Stimulated activated CD4-positive, alpha-beta T cell treated with anti-CD3 and anti-CD28 coated beads, Interleukin-2, amount 100 ng/mL, for 48 hours (primary cell): ENCODE measurements at places on chromosomes 16 and 17.

DNA sequence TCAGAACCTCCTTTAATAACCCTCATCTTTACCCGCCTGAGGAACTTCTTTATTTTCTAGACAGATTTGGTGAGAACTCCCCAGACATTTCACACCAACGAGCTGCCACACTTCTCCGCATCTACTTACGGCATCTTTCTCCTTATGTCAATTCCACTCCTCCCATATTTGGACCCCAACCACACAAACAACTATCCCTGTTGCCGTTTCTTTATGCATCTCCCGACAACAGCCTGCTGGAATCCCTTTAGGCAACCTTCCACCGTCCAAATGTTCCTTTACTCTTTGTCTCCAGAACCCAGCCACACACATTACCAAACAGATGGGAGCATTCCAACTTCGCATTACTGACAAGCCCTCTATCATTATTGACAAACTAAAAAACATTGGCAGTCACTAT lies 8.8 kb upstream of the ENDOV start:
- no peak for DNase-seq

DNA sequence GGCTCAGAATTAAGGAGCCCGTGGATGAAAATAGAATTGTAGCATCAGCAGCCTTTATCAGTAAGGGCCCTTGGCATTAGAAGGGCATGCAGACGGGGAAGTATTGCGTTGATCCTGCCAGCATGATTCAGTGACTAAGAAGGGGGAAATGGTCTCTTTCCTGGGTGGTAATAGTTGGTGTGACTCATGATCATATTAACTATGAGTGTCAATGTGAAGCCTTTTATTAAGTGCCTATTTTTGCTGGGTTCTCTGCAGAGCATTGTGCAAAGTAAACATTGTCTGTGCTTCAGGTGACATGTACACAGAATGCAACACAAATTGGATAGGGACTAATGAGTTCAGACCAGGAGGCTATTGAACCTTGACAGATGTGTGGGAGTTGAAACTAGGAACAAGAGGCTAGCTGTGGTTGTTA lies 24.5 kb downstream of the RCVRN start:
- DNase-seq = no peak

- DNase-seq = no peak
Observed at GRCh38 chr17:79677646-79678045, 53.1 kb upstream of the ENPP7 start.

DNA sequence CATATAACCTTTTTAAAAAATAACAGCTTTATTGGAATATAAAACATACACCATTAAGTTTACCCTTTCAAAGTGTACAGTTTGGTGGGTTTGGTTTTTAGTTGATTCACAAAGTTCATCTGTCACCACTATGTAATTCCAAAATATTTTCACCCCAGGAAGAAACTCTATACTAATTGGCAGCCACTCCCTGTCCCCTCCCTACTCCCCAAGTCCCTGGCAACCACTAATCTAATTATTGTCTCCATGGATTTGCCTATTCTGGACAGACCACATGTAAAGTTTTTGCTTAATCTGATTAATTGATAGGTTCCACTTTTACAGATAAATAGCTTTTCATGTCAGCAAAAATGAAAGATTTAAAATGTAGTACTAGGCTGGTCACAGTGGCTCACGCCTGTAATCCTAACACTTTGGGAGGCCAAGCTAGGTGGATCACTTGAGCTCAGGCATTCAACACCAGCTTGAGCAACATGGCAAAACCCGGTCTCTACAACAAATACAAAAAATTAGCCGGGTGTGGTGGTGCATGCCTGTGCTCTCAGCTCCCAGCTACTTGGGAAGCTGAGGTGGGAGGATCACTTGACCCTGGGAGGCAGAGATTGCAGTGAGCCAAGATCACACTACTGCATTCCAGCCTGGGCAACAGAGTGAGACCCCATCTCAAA lies 25.0 kb upstream of the MAPK3 start:
- DNase-seq = no peak

GRCh38 chr16:58249780-58250478 lies 44.9 kb downstream of the PRSS54 start:
- peak; percentile 74 for DNase-seq

GRCh38 chr17:2175294-2175628 lies 120.4 kb downstream of the HIC1 start:
- no peak for DNase-seq

DNA sequence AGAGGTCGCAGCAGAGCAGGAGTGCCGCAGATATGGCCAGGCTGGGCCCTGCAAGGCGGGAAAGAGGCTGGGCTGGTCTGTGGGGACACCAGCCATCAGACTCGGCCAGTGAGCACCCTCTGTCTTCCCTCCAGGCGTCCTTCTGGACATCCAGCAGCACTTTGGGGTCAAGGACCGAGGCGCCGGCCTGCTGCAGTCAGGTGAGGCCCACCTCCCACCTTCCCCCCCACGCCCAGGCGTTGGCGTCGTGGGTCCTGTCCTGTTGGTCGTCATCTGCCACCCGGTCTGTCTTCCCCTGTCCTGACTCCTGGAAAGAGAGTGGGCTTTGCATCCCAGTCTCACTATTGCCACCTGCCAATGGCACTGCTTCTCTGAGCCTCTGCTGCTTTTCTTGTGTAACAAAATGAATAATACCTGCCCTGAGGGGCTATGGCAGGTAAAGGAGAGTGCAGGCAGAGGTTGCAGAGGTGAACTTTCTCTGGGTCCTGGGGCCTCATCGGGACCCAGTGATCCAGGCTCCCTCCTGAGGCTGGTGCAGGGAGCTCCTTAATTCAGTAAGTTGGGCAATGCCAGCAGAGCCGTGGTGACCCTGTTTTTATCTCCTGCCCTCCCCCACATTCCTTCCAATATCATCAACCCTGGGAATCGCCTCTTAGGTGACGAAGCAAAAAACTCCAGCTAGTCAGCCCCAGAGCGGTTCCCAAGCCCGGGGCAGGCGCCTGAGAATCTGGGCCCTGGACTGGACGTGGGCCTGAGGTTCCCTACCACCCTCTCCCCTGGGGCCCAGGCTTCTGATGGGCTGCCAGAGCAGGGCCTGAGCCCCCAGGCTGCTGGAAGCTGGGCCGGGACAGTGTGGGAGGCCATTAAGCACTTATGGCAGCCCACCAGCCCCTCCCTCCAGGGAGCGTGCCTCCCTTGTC lies 14.7 kb downstream of the SPNS2 start:
- no peak for DNase-seq

DNA sequence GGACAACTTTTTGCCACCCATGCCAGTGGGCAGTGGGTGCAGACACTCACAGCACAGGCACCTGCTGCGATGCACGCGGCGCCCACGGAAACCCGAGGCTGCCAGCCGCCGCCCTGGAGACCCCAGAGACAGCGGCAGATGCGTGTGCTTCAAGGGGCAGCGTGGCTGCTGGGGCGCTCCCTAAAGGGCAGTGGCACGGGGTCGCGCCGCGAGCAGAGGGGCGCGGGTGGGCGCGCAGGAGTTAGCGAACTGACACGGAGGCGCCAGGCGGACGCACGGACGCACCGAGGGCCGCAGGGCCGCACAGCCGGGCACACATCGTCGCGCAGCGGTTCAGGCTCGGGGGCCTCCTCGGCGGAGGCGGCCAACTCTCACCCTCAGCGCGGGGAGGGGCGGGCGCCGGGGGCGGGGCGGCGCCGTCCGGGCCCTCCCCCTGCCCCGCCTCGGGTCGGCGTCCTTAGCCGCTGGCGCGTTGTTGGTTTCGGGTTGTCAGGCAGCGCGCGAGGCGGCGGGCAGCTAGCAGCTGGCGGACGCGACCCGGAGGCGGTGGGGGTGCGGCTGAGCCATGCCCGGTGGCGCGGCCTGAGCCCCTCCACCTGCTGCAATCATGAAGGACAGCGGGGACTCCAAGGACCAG lies at the start of gene KIF19:
KIF19 (plus strand) TSS at position 484 of the 637 bp plus-strand sequence; CDS start at position 608, 124 bp downstream.
- DNase-seq = peak; percentile 52

DNA sequence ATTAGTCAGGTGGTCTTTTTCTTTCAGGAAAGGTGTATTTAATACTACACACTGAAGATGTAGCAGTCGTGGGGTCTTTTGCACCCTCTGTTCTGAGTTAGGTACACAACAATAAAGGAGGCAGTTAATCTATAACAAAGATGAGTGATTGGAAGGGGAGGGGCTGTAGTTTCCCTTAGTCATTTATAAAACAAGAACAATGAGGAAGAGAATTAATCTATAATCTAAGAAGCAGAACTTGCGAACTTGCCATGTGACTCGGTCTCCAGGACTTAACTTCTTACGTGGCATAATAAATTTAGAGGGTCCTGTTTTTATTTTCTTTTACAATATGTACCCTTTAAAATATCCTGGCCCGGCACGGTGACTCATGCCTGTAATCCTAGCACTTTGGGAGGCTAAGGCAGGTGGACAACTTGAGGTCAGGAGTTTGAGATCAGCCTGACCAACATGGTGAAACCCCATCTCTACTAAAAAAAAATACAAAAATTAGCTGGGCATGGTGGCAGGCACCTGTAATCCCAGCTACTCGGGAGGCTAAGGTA lies 8.6 kb upstream of the APPBP2 start:
- no peak for DNase-seq

- DNase-seq = no peak
Observed at GRCh38 chr17:76925441-76925891, 57.3 kb downstream of the MGAT5B start.

DNA sequence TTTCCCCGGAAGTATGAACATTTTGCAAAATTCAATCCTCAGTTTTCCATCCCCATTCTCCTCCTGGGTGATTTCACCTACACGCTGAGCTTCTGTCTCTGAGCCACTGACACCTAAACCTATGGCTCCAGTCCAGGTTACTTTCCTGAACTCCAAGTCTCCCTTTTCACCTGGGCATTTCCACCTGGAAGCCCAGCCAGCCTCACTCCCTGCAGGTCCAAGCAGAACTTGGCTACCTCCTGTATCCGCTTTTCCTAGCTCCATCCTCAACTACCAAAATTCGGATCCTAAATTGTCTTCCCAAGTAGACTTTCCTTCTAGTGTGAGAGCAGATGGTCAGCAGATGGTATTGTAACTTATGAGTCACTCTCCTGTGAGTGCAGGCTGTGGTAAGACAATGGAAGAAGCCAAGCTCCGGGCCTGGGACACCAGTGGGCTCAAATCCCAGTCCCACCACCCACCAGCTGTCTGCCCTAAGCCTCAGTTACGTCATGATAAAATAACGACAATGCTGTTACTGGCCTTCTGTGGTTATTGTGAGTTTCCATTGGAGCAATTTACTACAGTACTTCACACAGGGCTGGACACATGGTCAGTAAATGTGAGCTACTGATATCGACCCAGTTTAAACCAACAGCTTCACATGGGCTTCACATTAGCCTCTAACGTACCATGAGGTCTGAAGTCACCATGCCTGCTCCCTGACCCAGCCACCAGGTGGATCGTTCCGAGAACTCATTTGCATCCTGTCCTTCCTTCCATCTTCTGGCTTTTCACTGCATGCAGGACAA lies 33.3 kb downstream of the PECAM1 start:
- DNase-seq = no peak

- no peak for DNase-seq
Observed at GRCh38 chr17:28705728-28706334, 5.9 kb downstream of the PROCA1 start.

GRCh38 chr17:35002876-35003551 lies 22.7 kb downstream of the LIG3 start:
- DNase-seq = no peak

DNA sequence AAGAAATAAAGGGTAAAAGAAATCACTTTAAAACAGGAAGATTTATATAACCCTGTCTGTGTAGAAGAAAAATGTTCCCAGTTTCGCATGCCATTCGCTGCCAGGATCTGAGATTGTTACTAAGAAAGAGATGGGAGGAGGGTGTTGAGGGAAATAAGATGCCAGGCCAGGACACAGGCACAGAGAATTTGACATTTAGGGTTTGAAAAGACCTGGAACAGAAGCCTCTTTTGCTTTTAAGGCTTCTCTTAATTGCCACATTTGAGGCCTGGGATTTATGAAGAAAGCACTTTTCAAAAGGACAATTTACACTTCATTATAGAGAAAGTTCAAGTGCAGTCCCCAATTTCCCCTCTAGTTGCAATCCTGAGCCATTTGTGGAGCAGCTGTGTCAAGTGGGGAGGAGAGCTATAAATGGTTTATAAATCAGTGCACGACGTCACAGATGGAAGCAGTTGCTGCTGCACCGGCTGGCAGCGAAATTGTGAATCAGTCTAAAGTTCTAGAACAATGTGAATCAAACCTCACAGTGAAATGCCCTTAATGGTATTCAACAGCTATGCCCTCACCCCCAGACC lies 26.5 kb upstream of the C16orf87 start:
- no peak for DNase-seq

DNA sequence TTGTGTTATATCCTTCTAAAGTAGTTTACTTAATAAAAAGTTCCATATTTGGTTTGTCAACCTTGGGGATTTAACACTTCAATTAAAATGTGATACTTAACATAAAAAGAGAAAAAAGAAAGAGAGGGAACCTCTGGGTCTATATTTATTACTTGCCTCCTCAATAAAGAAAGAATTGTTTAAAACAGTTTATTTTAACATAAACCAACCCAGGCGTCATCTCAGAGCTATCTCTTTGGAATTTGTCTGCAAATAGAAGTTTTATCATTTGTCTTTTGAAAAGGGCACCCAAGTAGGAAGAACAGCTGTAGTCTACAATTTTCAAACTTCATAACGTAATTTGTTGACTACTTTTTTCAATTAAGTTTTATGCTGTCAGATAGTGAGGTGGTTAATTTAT lies 364.1 kb downstream of the KCNJ2 start:
- no peak for DNase-seq

GRCh38 chr17:70588003-70588402 lies 418.7 kb downstream of the KCNJ2 start:
- no peak for DNase-seq

GRCh38 chr16:85730186-85730465 lies 20.8 kb downstream of the C16orf74 start:
- no peak for DNase-seq

- DNase-seq = no peak
Observed at GRCh38 chr17:74769856-74770497, 6.2 kb downstream of the NAT9 start.

- DNase-seq = no peak
Observed at GRCh38 chr16:8489580-8489979, 100.7 kb downstream of the TMEM114 start.

DNA sequence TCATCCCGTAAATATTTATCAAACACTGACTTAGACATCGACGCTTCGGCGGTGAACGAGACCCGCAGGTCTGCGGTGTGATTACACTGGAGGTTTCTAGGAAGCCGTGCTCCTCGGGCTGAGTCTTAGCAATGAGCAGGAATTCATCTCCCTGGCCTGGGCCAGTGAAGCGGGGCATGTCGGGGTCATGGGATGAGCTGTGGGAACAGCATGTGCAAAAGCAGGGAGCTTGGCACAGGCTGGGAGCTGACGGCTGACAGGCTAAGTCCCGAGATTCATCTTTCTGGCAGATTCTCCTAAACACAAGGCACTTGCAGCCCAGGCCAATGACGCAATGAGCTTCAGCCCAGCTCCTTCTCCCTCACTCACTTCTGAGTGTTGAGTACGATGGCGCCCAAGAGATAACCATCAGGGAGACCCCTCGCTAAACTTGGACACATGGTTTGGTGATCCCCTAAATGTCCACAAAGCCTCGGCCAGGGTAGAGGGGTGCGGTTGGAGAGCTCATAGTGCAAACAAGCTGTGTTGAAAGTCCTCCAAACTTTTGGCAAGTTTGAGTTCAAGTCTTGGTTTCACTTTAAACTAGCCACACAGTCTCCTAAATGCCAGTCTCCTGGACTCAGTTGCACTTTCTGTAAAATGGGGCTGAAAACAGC lies 12.8 kb downstream of the CRISPLD2 start:
- DNase-seq = no peak
